ENCODE measurements at places on chromosomes 5 and 9.

- no peak for DNase-seq
Observed at GRCh38 chr5:124644582-124644981, 101.9 kb downstream of the ZNF608 start.

DNA sequence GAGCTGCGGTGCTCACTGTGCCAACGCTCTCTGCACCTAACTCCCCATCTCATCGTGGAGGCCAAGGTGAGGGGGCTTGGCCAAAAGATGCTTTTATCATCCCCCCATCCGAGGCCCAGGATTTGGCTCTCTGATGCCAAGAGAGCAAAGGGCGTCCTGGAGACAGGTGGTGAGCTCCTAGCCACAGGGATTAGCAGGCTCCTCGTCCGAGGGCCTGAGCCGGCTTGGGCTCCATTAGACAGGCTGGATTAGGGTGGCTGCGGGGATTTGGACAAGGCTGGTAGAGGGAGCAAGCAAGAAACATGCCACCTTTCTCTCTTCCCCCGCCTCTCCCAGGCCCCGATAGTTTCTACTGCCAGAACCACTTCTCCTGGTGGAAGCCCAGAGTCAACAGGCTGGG is 1.0 kb upstream of the GRM6 start:
- no peak for DNase-seq

GRCh38 chr9:110476251-110476650 is 103.3 kb downstream of the SVEP1 start:
- DNase-seq, result no peak

DNA sequence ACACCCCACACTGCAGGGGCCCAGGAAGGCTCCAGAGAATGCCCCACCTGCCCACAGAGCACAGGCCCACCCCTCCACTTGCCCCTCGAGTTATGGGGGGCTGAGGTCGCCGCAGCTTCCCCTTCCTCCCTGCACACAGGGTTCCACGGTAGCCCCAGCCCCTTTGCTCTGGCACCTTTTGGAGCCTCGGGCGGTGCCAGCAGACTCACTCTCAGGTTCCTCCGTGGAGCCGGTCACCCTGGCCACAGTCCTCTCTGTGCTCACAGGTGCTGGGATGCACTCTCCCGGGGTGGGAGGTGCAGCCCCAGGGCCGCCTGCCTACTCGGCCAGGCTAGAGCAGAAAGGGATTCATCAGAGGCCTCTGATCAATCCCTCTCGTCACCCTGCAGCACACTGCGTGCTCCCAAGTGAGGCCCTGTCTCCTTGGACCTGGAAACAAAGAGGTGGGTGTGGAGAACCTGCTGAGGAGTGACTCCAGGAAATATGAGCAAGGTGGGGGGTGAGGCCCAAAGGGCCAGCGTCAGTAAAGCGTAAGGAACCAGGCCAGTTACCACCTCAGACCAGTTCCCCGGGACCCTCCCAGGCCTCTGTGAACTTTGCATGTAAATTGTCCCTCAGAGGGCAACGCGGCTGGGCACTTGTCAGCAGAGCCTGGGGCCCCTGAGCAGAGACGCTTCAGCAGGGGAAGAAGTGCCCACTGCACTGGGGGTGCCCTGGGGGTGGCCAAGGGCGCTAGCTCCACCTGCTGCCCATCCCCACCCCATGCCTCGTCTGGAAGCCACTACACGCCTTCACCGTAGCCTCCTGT is 167.8 kb downstream of the OLFM1 start:
- no peak for DNase-seq

DNA sequence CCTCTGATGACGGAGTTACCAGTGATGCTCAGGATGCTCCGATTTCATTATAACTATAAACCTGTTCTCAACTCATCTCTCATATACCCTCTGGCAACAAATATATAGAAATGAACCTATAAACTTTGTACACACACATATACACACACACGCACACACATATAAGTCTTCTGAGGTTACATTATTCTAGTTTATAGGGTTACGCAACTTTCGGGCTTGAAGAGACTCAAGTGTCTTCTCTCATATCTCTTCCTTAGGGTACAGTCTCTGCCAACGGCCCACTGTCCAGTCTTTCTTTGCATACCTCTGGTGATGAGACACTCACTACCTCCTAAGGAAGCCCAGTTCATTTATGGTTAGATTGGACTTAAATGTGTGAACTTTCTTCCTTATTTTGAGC is 69.4 kb upstream of the TBC1D2 start:
- no peak for DNase-seq

- no peak for DNase-seq
Observed at GRCh38 chr5:129378961-129379360, 81.1 kb upstream of the ADAMTS19 start.

- DNase-seq, result no peak
Observed at GRCh38 chr9:69818750-69819345, 1.8 kb upstream of the CFAP95 start.

DNA sequence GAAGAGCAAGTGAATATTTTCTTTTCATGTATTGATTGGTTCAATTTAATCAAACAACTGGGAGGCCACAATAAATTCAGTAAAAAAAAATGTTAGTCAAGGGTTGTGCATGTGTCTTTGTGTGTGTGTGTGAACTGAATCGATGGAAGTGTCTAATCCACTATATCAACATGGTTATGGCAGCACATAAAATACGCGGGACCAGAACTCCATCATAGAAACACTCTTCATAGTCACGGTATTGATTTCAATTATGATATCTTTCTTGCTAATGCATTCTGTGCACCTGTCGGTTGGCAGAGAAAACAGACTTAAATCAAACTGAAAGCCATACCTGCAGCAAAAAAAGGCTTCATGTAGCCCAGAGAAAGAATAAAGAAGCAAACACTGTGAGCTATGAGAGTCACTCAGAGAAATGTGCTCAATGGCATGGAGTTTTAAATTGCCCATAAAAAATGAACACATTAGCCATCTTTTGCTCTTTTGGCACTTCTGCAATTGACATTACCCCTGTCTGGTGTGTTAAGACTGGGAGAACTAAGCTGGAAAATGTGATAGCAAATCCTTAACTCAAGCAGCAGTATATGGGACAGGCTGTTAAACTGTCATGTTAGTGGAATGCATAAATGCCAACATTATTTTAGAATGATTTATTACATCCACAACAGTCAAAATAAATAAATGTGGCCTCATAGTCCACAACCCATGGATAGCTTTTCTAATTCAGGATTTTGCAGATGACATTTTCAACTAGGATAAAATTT is 642.4 kb upstream of the C9orf72 start:
- no peak for DNase-seq

GRCh38 chr5:122078116-122079110 is at the start of gene LOX:
TSS of gene LOX (minus strand) at chr5:122078259. CDS start at chr5:122077985, 274 bp downstream.
- DNase-seq, result peak; percentile 99

DNA sequence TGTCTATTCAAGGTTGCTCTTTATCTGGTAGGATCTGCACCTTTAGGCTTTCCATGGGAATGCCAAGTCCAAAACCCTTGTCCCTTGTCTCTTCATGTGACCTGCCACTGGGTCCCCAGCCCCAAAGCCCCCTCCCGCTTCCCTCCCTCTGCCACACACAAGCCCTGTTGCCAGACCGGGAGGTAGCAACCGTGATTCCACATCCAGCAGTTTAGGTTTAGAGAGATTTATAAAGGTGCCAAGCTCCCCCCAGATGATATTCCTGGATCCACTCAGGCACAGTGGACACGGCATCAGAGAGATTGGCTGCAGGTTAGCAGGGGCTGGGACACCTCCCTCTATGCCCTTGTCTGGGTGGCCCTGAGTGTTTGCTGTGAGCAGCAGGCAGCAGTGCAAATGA is 504.7 kb downstream of the CCDC171 start:
- no peak for DNase-seq

DNA sequence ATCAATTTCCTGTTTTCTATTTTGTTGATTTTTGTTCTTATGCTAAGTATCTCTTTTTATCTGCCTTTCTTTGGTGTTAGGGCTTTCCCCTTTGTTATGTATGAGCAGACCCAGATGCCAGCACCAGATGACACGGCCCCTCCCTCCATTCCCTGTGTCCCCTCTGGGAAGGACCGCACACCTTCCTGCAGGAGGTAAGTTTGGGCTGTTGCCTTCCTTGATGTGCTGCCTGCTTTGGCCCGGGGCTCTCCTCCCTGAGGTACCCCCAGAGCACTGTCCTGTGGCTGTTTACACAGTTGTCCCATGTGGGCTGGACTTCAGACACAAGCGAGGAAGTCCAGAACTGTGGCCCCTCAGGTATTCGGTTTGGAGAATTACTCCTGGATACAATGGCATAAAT is 343.8 kb upstream of the IRX1 start:
- DNase-seq, result no peak

- no peak for DNase-seq
Observed at GRCh38 chr9:137789295-137789895, 88.2 kb upstream of the CACNA1B start.

- no peak for DNase-seq
Observed at GRCh38 chr5:142280066-142281007, 44.5 kb downstream of the SPRY4 start.

GRCh38 chr9:130478736-130479575 is 34.2 kb downstream of the ASS1 start:
- DNase-seq, result no peak

- DNase-seq, result peak; percentile 83
Observed at GRCh38 chr9:88531920-88532698, 2.9 kb upstream of the NXNL2 start.

DNA sequence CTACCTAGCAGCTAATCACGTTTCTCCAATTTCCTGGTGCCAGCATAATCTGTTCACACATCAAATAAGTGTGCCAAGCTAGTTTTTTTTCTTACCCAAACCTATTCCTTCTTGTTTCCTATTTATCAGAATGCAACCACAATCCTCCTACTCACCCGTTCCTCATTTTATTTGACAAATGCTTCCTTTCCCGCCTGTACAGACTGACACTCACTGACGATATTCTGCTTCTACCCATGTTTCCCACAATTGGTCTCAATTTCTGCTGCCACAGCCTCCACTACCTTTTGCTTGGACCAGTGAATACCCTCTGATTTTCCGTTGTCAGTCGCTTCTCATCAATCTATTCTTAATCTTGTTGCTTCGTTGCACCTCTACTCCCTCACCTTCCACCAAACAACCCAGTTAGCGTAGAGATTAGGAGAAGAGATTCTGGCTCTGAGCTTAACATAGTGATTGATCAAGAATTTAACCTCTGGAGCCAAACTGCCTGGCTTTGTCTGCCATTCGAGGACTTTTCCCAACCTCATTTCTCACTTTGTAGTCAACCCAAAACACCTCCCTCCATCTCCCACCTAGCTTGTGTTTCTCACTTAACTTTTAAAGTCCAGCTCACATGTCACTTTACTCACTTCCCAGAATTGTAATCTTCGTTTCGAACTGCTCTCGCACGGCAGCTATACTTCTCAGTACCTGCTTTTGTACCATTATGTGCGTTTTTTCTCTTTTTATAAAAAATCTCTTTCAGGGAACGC is 729 bp upstream of the TMEM38B start:
- peak; percentile 5 for DNase-seq

- no peak for DNase-seq
Observed at GRCh38 chr9:1747417-1747967, 267.7 kb upstream of the SMARCA2 start.

GRCh38 chr5:74357827-74358226 is 282.7 kb downstream of the ENC1 start:
- DNase-seq, result no peak

DNA sequence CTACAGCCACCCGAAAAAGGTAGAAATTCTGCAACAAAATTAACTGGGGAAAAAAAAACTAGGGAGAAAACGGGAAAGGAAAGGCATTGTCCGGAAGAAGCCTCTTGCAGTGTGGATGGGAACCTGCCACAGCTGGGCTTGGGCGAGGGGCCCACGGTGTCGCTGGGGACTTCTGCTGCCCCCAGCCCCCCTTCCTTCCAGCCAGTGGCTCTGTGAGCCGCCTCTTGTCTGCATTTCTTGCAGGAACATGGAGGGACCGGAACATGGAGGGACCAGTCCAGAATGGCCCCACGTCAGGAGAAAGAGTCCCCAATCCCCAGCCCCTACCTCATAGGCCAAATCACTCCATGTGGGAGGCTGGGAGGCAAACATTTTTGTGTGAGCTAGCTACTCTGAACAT is 36.9 kb upstream of the EXOC3 start:
- no peak for DNase-seq

- DNase-seq, result no peak
Observed at GRCh38 chr9:109074236-109074889, 45.4 kb downstream of the TMEM245 start.

DNA sequence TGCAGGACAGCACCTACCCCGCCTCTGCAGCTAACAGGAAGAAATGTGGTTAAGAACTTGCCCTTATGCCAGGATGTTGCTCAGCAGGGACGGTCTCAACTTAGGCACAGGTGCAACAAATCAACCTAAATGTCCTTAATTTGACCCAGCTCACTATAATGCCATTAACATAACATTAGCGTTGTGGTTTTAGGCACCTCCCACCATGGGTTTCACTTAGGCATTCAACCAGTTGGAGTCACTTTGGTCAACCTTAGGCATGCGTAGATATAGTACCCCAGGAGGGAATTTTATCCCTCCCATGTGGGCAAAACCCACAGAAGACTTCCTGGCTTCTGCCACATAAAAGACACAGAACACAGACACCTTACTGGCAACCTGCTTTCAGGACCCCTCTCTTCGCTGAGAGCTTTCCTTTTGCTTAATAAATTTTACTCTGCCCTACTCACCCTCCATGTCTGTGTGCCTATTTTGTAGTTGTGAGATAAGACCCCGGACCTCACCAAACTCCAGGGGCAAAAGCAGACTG is 8.7 kb upstream of the ERAP1 start:
- DNase-seq, result no peak

DNA sequence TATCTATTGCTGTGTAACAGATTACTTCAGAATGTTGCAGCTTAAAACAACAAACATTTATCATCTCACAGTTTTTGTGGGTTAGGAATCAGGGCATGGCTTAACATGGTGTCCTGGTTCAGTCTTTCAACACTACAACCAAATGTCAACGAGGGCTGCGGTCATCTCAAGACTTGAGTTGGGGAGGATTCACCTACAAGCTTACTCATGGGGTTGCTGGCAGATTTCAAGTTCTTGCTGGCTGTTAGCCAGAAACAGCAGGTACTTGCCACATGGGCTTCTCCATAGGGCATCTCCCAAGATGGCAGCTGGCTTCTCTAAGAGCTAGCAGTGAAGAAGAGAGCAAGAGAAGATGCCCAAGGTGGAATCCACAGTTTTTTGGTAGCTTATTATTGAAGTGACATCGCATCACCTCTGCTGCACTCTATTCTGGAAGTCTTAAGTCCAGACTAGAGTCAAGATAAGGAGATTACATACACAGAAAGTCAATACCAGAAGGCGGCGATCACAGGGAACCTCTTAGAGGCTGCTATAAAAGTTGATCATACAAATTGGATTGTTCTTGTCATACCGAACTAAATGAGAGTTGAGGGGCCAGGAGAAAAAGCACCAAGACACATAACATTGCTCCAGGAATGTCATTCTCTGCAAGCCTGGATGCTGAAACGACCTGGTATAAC is 42.2 kb downstream of the C9orf153 start:
- DNase-seq, result no peak

DNA sequence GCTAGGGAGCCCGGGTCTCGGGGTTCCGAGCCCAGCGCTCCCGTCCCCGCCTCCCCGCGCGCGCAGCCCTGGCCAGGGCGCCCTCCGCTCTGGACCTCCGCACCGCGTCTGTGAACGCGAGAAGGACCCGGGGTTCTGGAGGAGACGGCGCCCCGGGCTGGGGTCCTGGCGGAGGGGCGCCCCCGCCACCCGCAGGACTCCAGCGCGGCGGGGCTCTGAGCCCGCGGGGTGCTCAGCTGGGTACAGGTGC is 431 bp downstream of the TMOD1 start:
- no peak for DNase-seq

- no peak for DNase-seq
Observed at GRCh38 chr5:45410304-45410995, 285.7 kb downstream of the HCN1 start.

GRCh38 chr9:93270976-93271375 is 87.0 kb downstream of the WNK2 start:
- no peak for DNase-seq

- no peak for DNase-seq
Observed at GRCh38 chr9:100027543-100027942, 71.3 kb downstream of the ERP44 start.

Data from EL (cell line).